ENCODE measurements at places on chromosomes 5 and 9.

DNA sequence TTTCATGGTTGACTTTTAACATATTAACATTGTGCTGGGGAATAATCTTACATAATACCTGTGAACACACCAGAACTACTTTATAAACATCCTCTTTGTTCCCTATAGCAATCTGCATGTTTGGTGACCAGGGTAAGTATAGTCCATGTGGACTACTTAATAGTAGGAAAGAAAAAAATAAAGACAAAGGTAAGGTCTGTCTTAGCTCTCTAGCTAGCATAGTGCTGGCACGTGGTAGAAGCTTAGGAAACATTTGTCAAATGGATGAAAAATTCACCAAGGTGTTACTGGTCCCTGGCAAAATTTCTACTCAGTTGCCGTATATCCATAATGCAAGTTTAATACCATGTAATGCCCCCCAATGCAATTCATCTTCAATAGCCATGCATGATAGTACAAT lies 78.6 kb upstream of the ABCA1 start:
- no peak for DNase-seq

- no peak for DNase-seq
These were observed 68.9 kb downstream of the CSF2 start for GRCh38 chr5:132142459-132142858.

DNA sequence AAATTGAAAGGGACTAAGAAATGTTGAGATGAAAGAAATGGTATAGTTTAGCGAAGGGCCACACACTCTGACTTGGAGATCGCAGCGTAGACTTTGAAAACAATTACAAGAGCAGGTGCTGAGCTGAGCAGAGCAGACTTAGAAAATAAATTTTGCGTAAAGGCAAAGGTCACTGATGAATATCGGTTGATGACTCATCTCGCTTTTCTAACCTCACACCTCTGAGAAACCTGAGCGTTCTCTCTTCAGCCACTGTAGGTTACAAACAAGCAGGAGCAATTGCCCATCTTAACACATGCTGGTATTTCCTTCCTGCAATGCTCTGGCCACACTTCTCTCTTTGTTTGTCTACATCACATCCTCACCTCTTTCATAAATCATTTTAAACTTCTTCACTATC lies 190.6 kb upstream of the C9orf72 start:
- no peak for DNase-seq

DNA sequence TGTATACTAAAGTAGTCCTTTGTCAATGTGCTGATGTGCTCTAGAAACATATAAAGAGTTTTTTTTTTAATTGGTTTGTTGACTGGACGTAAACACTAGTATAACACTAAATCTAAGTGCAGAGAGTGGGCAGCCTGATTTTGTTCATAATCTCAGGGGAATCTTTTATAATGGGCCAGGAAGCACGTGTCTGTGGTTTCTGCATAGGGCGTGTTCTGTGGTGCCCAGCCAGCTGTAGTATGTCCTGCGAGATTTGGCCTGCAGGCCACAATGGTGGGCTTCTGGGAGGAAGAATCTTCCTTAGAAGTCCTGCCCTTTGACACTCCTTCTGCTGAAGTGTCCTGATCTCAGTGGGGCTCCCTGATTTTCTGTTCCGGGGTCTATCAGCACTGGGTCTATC lies 49.0 kb upstream of the DHFR start:
- DNase-seq: no peak

GRCh38 chr5:56050551-56051255 lies 55.9 kb upstream of the IL6ST start:
- DNase-seq: no peak

DNA sequence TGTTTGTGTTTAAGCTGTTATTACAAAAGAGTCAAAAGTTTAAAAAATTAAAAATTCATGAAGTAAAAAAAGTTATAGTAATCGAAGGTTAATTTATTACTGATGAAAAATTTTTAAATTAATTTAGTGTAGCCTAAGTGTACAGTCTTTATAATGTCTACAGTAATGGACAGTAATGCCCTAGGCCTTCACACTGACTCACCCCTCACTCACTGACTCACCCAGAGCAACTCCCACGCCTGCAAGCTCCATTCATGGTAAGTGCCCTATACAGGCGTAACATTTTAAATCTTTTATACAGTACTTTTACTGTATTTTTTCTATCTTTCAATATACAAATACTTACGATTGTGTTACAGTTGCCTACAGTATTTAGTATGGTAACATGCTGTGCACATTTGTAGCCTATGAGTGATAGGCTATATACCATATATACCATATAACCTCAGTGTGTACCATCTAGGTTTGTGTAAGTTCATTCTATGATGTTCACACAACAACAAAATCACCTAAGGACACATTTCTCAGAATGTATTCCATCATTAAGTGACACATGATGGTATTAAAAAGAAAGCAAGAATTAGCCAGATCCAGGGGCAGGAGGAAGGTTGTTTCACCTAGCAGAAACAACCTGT lies 40.1 kb downstream of the DCAF10 start:
- peak; percentile 36 for DNase-seq

- no peak for DNase-seq
These were observed 86.6 kb downstream of the MED27 start for GRCh38 chr9:131992906-131993657.

All from epithelial cell of prostate (primary cell).